ENCODE measurements at places on chromosomes 7 and 10. TPM values are rescaled to one million over a fixed set of nuclear protein-coding genes. Genes with fewer than 3 reads are reported as not detected.

The SEMA3E gene
- total RNA-seq: 2.0 TPM

The FGL2 gene
- total RNA-seq: 0.22 TPM

The SLC25A28 gene
- 22.4 TPM for total RNA-seq

The EIF4EBP2 gene
- total RNA-seq: 17.2 TPM

The LIPJ gene
- not detected for total RNA-seq

The FKBP9 gene
- 215 TPM for total RNA-seq

The THSD7A gene
- total RNA-seq: 0.50 TPM

The VWDE gene
- total RNA-seq: 0.33 TPM

The SPACDR gene
- total RNA-seq: 0.37 TPM

The EBF3 gene
- total RNA-seq: 0.12 TPM

The AKR1C3 gene
- 26.7 TPM for total RNA-seq

The CPN1 gene
- total RNA-seq: not detected

The CD36 gene
- 2.6 TPM for total RNA-seq

The H2BK1 gene
- total RNA-seq: not detected

The UPK3BL2 gene
- 0.87 TPM for total RNA-seq

The FBXW4 gene
- total RNA-seq: 39.0 TPM

The AOC1 gene
- total RNA-seq: not detected

The NXPH1 gene
- not detected for total RNA-seq

The CALML3 gene
- not detected for total RNA-seq

The SPDYE18 gene
- not detected for total RNA-seq

The CDNF gene
- total RNA-seq: 1.3 TPM

The HMX2 gene
- not detected for total RNA-seq

The TRUB1 gene
- total RNA-seq: 36.6 TPM

The CPSF4 gene
- total RNA-seq: 46.0 TPM

The TRIL gene
- 0.25 TPM for total RNA-seq

The CHAT gene
- not detected for total RNA-seq

The FZD1 gene
- 18.7 TPM for total RNA-seq

The CAMK1D gene
- total RNA-seq: 5.6 TPM

The DRGX gene
- not detected for total RNA-seq

The ATOH7 gene
- not detected for total RNA-seq

The ELOVL3 gene
- not detected for total RNA-seq

The ACSM6 gene
- not detected for total RNA-seq

The ZNF853 gene
- total RNA-seq: 3.9 TPM

The ITIH5 gene
- total RNA-seq: under 0.01 TPM

The CYTH3 gene
- 19.9 TPM for total RNA-seq

The SORCS3 gene
- under 0.01 TPM for total RNA-seq

The SUN3 gene
- not detected for total RNA-seq

The SERPINE1 gene
- 462 TPM for total RNA-seq

All from uterine smooth muscle cell (primary cell).